ENCODE measurements at places on chromosomes 3 and 15. TPM values are rescaled to one million over a fixed set of nuclear protein-coding genes. Genes with fewer than 3 reads are reported as not detected.
A peak's percentile ranks its signal among the peaks of the same experiment; 100 is the strongest.

The C3orf85 gene
- not detected for total RNA-seq

The SLC27A2 gene
- total RNA-seq, result 0.57 TPM

The KNG1 gene
- total RNA-seq, result not detected

The METTL6 gene
- total RNA-seq, result 11.2 TPM

The KY gene
- total RNA-seq, result not detected

The TM4SF4 gene
- total RNA-seq, result 10.9 TPM

The MYL3 gene
- total RNA-seq, result not detected

The GOLGA6L4 gene
- not detected for total RNA-seq

- no peak for DNase-seq
Observed at GRCh38 chr3:52195823-52196331, 2.1 kb upstream of the ALAS1 start.

GRCh38 chr3:41464401-41464800 is 265.1 kb downstream of the CTNNB1 start:
- DNase-seq, result no peak

DNA sequence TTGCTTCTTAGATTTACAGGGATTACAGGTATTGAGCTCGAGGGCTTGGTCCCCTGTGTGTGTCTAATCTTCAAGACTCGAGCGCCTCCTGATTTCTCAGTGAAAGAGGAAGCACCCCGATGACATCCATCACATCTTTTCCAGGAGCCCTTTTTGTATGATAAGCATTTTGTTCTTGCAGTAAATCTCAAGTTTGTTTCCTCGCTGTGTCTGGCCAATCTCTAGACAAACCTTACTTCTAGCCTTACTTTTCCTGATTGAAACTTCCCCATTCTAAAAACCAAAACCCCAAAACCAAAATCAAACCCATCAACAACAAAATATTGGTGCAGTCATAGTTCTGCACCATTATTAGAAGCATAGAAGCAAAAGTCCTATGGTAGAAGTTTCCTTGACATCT is 286.0 kb downstream of the NFKBIZ start:
- DNase-seq, result no peak

DNA sequence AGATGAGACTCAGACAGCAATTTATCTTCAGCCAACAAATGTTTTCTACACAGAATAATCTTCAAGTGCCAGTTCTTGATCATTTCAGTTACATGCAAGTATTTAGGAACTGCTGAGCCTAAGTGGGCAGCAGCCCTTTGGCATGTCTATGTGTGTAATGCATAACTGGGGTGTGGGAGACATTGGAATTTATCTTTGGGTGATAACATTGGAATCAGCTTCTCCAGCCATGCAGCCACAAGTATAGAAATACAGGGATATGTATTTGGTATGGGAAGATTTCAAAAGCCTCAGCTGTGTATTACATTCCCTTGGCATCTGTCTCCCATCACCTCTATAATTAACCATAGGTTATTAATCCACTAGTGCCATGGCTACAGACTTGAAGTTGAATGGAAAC is 63.4 kb upstream of the FOXP1 start:
- DNase-seq, result no peak

DNA sequence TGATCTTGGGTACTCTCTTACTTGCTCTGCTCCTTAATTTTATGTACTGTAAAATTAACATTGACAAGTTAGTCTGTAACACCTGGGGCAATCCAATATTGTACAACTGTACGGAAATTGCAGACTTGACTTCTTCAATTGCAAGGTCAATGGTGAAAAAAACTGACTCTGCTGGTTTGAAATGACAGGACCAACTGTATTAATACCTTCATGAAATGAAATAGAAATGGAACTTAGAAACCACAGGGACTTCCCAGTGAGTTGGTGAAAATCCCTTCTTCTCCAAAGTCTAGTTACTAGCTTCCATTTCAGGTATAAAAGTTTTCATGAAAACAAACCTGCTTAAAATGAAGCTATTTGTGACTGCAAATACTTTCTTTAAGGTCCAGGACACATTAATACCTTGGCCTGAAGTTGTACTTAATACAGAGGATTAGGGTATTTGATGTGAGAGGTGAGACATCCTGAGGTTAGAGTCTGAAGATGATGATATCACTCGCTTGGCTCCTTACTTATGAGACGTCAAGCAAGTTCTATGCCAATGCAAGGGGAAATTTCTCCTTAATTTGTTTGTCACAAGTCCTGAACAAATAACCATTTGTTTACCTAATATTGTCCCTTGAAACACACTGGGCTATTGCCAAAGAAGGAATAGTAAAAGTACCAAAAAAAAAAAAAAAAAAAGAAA is 226.2 kb upstream of the TP63 start:
- DNase-seq, result no peak

DNA sequence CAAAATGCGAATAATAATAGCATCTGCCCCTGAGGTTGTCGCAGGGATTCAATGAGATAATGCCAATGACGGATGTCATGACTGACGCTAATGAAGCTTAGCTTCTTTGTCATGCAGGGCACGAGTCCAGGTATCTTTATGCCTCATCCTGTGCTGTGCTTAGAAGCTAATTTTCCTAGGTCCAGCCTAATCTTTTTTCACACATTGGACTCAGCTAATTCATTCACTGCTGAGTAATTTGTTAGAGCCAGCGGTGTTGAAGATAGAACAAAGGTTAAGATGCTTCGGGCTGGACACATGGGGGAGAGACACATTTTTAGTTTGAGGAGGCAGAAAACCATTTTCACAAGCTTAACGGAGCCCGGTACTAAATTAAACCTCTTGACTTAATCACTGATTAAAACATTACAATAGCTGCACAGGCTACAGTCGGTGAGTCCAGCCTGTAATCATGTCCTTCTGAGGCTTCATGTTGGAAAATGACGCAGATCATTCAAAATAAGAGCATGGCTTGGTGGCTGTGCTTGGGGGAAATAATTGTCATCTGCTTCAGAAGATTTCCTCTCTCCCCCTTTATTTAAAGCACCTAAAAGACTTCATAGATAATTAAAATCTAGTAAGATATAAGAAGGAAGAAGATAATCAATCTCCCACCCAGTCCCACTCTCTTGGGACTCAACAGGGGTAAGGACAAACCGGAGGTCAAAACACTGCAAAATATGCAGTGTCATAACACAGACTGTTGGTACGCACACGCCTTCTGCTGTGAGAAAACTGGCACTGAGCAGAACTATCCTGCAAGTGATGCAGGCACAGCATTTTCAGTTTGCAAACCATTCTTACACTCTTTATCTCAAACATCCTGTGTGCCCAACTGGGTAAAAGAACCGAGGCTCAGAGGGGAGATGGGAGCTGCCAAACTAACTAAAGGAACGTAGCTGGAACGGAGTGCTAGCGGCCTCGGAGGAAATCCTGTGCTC is 3.3 kb upstream of the CCDC174 start:
- peak; percentile 28 for DNase-seq

- no peak for DNase-seq
Observed at GRCh38 chr3:115691964-115692363, 68.7 kb downstream of the GAP43 start.

DNA sequence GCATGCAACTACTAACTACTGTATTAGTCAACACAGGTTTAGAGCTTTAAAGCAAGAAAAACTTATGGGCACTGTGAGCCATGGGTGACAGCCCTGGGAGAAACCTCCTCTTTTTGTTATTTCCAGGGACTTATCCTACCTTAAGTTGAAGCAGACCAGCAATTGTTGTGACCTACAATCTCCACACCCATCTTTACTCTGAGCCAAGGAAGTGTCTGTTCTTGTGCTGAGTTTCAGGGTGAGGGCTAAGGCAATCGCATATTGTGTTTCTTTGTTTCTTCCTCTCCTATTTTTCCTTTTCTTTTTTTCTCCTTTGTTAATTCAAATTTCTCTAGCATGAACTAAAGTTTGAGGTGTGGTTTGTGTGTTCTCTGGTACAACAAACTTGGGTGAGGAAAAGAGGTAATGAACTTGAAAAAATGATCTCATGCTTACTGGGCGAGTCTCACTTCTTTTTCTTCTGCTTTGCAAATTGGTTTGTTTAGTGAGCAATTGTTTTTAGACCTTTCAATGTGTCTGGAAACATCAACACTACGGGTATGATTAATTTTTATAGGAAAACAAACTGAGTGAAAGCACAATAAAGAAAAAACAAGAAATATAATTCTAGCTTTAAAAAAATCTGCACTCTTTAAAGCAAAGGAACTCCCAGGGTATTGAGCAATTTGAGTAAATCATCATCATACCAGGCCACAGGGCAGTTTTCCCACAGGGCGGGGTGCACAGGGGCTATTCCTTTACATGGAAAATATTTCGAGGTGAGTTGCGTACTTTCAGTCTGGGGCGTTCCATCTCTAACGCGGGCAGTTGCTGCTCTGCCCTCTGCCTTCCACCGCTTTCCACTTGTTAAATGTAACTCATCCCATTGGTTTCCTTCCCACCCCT is 2.7 kb downstream of the UPK1B start:
- peak; percentile 92 for DNase-seq

GRCh38 chr3:69511361-69511760 is 125.5 kb upstream of the FRMD4B start:
- DNase-seq, result no peak

GRCh38 chr15:39365161-39365560 is 215.7 kb upstream of the THBS1 start:
- no peak for DNase-seq

DNA sequence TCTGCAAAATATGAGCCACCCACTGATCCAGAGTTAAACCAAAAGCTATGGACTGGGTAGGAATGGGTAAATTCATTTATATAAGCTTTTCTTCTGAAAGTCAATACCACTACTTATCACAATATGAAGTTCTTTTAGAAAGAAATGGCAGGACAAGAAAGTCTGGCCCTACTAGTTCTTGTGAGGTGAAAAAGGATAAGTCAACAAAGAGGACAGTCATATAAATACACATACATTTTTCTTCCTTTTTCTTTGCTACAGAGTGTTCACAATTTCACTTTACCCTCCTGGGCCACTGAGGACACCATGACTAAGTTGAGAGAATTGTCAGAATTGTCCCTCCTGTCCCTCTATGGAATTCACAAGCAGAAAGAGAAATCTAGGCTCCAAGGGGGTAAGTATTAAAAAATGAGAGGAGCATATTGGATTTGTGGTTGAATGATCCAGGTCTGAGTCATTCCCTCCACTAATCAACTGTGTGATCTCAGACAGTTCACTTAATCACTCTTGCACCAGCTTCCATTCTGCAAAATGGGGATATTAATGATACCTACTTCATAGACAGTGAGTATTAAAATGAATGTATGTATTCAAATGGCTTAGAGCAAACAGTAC is 27.6 kb downstream of the ACP3 start:
- DNase-seq, result no peak

DNA sequence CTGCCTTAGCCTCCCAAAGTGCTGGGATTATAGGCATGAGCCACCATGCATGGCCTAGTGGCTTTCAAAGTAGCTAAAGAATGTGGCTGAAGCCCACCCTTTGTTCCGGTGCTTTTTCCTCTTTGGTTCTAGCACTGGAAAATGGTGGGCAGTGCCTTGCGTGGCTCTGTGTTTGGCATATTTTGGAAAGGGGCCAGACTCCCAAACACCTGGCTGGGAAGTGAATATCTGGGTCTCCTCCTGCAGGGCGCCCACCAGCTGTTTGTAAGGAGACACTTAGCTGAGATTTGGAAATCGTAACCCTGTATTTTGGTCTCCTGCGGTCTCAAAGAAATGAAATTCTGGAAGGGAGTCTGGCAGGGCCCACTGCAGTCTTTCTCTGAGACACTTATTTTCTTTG is 336.4 kb downstream of the IL20RB start:
- DNase-seq, result no peak

DNA sequence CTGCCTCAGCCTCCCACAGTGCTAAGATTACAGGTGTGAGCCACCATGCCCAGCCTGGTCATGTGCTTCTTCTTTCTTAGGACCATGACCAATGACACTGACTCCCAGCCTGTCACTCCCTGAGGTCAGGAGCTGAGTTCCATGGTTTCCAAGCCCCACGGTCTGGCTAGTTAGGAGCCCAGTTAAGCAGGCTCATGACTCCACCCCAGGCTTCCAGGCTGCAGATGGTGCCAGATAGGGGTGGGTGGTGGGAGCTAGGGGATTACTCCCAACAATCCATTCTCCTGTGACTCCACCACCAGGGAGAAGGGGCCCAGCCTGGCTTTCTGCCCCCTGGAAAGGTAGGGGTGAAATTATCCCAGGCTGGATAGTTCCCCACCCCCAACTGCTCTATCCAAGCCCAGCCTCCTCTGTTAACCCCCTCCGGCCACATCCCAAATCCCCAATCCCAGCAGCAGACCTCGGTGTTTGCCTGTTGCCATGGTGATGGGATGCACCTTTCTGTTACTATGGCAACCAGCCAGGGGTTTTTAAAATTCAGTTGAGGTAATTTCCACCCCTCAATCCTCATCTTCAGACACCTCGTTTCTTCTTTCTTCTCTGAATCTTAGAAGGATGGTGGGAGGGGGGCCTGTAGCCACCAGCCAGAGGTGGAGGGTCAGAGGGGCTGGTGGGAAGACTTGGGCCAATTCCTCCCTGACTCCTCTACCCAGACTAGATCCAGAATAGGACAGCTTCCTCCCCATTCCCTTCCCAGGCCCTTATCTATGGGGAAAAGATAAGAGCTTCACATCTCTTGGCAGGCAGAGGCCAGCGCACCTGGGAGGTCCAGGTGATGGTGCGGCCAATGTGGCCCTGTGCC is 22.5 kb upstream of the SEMA3F start:
- DNase-seq, result no peak

GRCh38 chr3:133962849-133963248 is 66.9 kb downstream of the SLCO2A1 start:
- no peak for DNase-seq

DNA sequence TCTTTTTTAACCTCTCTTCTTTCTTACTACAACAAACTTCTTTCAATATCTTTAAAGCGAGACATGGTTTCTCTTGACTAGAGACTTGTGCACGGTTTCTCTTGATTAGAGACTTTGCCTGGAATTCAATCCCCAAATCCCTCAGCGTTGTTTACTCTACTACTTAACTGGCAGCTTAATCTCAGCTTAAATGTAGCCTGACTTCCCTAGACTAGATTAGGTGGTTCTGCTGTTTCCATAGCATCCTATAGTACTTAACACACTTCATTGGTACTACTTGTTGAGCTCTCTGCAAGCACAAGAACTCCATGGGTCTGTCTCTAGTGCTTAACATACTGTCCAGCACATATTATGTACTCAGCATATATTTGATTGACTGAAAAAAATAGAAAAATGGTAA is 168.2 kb upstream of the GPR149 start:
- no peak for DNase-seq

GRCh38 chr3:31754575-31755278 is 222.0 kb downstream of the STT3B start:
- DNase-seq, result no peak

DNA sequence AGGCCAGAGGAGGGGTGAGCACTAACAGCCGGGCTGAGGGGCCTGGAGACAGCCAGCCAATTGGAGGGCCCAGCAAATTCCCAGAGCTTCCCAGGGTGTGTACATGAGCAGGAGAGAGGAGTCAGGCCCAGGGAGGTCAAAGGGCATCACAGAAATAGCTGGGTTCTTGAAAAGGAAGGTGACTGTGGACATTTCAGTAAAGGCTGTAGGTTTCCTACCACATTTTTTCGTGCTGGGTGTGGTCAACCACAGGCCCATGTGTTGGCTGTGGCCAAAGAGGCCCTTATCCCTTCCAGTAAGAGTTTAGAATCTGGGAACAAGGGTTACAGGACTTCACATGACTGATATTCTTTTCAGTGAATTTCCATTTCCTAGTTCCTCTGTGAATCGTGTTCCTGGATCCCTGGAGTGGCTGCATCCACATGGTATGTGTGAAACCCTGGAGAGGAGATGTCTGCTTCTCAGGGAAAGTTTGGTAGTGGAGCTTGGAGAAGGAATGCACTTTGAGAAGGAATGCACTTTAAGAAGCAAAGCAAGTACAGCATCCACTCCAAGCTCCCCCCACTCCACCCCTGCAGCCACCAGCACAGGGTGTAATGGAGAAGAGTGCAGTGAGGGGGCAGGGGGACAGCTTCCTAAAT is 73.2 kb upstream of the HEG1 start:
- peak; percentile 48 for DNase-seq

- no peak for DNase-seq
Observed at GRCh38 chr3:158859362-158859761, 57.5 kb downstream of the MFSD1 start.
